ENCODE measurements at places on chromosomes 12 and 14.
A peak's percentile ranks its signal among the peaks of the same experiment; 100 is the strongest.

DNA sequence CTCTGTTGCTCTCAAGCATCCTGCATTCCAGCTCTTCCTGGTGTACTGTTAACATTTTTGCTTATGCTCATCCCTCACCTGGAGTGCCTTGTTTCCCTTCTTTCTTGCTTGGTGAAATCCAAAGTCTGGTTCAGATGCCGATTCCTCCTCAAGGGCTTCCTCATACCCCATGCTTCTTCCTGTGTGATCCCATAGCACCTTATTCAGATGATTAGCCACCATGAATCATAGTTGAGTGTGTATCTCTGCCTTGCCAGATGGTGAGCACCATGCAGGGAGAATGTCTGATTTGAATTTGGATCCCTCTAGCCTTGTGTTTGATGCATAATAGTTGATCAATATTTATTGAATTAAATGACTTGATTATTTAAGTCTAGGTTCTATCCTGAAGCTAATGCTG, 39.4 kb upstream of the ANO4 start:
- H3K27ac ChIP-seq: no peak overlapping the region
- no peak for DNase-seq
- H3K4me3 ChIP-seq: no peak overlapping the region
- H3K4me1 ChIP-seq: no peaks in the 10 kb centered on the region

DNA sequence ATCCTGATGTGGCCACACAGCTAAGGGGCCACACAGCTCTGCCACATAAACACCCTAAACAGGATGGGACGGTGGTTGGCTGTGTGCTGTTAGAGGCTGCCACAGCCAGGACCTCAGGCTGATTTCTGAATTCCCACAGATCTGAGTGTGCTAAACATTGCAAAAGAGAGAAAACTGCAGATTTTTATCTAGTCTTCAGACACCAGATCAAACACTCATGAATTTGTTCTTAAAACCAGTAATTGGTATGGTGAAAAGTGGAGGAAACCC, 190.7 kb downstream of the MON2 start:
- no peak overlapping the region for H3K4me3 ChIP-seq
- H3K4me1 ChIP-seq: peaks cover 6% of the 10 kb centered on the region
- no peak overlapping the region for H3K27ac ChIP-seq
- DNase-seq: no peak

DNA sequence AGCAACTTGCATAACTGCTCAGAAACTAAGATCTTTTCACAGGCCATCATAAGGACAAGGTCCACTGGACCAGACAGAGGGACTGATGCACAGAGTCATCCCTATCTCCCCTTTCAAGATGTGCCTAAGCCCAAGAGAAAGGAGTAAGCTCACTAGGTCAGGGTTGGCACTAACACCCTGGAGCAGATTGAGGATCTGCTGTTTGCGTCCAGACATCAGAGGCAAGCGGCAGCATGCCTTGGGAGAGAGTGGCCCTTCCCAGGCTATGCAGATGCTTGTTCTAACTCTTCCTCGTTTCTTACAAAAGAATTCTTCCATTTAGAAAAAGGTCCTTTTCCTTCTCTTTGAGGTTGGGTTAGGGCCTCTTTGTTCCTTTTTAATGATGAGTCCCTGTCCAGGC, 187.2 kb downstream of the KCNA5 start:
- no peaks in the 10 kb centered on the region for H3K36me3 ChIP-seq
- no peak overlapping the region for H3K27ac ChIP-seq
- peaks cover 3% of the 10 kb centered on the region for H3K27me3 ChIP-seq
- no peaks in the 10 kb centered on the region for H3K4me1 ChIP-seq
- no peak for DNase-seq
- H3K4me3 ChIP-seq: no peak overlapping the region

GRCh38 chr14:76348898-76349297, 27.0 kb upstream of the ESRRB start:
- no peak overlapping the region for H3K4me3 ChIP-seq
- no peaks in the 10 kb centered on the region for H3K36me3 ChIP-seq
- H3K4me1 ChIP-seq: peaks cover 15% of the 10 kb centered on the region
- no peaks in the 10 kb centered on the region for H3K27me3 ChIP-seq
- no peak overlapping the region for H3K27ac ChIP-seq
- peak; percentile 72 for DNase-seq
